ENCODE measurements at places on chromosomes 12 and 14.

GRCh38 chr14:87756661-87757060 is 236.3 kb downstream of the GALC start:
- DNase-seq: no peak

DNA sequence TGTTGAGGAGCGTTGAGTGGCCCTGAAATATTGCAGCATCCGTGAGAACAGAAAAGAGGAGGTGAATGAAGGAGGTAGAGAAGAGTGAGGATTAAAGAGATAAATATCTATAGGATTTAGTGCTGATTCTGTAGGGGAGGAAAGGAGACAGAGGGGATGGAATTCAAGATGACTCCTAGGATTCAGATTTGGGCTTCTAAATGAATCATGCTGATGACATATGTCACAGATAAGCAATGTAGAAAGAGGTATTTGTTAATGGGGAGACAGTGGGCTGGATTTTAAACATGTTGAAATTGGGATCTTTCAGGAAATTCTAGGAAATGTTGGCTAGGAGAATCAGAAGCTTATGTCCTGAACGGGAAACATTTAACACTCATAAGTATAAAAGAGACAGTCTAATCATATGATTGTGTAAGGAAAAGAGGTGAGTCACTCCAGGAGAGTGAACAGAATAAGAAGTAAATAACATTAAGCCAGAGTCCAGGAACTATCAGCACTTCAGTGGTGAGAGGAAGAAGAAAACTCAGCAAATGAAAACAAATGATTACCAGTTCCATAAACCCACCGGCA is 58.1 kb upstream of the DIO2 start:
- no peak for DNase-seq

GRCh38 chr14:99169776-99170356 is 102.1 kb downstream of the BCL11B start:
- DNase-seq: no peak

GRCh38 chr14:73180385-73180805 is 44.1 kb downstream of the PSEN1 start:
- peak; percentile 57 for DNase-seq
